Amniotic stem cell (primary cell): ENCODE measurements at places on chromosomes 1 and 21.
A peak's percentile ranks its signal among the peaks of the same experiment; 100 is the strongest.

DNA sequence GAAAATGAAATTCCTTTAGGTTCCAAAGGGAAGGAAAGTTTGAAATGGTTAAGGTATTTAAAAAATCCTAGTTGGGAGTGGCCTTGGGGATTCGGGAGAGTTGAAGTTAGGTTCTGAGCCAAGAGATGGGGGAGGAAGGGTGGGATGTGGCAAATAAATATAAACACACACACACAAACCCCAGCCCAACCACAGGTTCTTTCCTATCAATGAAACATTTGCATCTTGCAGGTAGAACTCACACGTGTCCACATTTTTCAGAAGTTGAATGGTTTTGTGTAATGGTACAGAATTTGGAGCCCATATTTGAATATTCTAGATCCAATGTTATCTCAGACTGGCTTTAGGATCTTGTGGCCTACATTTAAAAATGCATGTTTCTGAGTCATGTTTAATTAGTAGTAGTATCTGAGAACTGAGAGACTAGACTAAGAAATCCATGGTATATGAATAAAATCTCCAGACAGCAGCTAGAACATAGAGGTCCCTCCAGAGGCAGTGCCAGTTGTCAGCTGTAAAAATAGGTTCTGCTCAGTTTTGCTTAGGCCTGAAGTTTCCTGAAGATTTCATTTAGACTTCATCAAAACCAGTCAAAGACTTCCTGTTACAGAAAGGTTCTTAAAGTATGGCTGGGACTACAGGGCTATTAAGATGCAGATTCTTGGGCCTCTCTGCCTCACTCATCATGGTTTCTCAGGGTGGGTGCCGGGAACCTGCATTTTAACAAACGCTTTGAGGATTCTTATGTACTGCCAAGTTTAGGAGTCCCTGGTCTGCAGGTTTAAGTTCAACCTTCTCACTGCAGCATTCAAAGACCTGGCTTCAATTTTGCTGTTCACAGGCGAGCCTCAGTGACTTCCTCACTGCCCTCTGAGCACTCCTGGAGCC, 21.3 kb downstream of the RUNX1 start:
- no peak for DNase-seq

GRCh38 chr1:175331891-175332290, 139.3 kb upstream of the KIAA0040 start:
- no peak for DNase-seq

- DNase-seq, result no peak
Measured at GRCh38 chr1:36172017-36172747, 16.2 kb downstream of the MAP7D1 start.

DNA sequence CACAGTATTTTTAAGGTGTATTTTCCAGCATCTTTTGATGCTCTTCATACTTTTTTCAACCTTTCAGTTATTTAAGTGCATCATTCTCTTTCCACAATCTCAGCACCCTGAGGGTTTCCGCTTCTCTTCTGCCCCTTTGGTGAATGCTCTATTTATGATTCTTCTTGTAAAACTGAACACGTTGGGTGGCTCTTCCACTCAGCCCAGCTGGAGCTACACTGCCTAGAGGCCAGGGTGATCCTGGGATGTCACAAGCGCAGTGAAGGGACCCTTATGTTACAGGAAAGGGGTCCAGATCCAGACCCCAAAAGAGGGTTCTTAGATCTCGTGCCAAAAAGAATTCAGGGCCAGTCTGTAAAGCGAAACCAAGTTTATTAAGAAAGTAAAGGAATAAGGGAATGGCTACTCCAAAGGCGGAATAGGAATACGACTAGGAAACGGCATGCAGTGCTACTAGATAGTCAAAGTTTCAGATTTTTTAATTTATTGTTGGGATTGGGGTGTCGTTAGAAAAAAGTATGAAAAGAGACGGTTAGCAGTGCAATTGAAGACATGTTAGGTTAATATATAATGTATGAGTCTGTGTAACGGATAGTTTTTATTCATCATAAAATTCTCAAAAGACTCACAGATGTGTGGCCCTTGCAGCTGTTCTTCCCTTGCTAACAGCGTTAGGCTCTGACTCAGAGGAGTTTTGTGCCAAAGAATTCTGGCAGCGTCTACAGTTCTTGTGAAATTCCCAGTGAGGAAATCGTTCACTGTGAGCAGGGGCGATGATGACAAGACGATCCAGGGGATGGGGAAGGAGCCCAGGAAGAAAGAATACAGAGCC, 14.4 kb upstream of the ERVH48-1 start:
- peak; percentile 92 for DNase-seq

DNA sequence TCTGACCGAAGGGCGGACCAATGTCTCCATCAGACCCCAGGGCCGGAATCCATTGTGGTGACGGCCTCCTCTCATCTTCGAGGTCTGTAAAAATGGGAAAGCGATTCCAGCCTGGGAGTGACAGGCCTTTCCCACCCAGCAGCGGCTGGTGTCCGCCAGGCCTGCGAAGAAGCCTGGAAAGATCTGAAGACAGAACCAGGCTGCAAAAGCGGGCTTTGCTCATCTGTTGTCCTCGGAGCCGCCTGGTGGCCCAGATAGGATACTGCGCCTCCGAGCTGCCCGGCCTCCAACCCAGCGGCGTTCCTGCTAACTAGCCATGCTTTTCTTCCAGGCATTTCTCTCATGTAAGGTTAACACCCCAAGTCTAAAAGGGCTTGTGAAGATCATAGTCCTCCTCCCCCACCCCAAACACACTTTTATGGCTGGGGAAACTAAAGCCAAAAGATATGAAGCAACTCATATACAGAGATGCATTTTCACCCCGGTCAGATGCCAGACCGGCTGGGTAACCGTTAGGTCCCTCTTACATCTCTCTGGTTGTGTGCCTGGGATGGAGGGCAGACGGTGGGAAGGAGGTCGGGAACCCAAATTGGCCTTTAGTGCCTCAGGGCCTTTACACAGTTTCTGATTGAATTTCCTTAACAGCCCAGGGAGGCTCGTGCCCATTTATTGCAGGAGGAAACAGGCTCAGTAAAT, 1.9 kb upstream of the DHRS3 start:
- peak; percentile 84 for DNase-seq

DNA sequence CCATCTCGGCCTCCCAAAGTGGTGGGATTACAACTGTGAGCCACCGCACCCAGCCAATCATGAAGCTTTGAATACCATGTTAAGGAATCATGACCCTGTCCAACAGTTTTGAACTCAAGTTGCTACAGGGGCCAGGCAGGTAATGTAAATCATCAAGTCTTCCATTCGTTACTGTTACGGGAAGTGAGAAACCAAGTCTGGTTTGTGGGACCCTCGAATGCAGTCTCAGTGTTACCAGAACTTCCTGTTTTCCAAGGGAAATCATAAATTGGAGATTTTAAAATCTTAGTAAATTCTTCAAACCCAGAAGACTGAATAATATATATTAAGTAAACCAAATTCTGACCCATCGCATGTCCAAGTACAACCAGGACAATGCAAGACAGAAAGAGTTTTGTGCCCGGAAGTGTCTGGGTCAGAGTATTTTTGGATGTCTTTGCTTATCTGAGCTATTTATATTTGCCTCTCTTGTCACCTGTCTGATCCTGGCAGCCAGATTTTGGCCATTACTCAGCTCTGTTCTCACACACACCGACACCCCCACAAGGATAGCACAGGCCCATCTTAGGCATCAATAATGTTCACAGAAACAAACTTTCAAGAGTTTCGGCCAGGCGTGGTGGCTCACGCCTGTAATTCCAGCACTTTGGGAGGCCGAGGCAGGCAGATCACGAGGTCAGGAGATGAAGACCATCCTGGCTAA, 8.8 kb downstream of the ATP5IF1 start:
- no peak for DNase-seq

DNA sequence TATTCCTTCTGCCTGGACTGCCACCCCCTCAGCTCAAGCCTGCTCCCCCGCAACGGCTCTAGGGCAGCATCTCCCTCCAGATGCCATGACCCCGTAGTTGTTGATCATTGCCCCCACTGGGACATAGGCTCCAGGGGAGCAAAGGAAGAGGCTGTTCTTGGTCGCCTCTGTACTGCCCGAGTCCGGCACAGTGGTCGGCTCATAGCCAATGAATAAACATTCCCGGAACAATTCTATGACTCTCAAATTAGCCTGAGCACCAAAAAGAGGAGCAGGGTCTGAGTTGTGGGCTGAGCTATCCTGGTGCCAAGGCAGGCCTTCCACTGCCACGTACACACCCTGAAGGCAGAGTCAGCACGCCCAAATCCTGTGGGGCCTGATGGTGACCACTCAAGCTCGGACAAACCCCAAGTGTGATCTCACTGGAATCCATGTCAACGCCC, 33.1 kb downstream of the CAPZB start:
- DNase-seq, result no peak
